ENCODE measurements at places on chromosomes 6 and 20. TPM values are rescaled to one million over a fixed set of nuclear protein-coding genes. Genes with fewer than 3 reads are reported as not detected.

The LINC00237 gene
- not detected for total RNA-seq

The MEP1A gene
- total RNA-seq, result not detected

The TMEM74B gene
- total RNA-seq, result 1.9 TPM

The BTNL2 gene
- total RNA-seq, result not detected

The CAGE1 gene
- 0.10 TPM for total RNA-seq

The THBD gene
- total RNA-seq, result not detected

The TMEM181 gene
- total RNA-seq, result 10.5 TPM

The RGS17 gene
- total RNA-seq, result not detected

The FAM209B gene
- total RNA-seq, result not detected

The NRN1 gene
- 10.6 TPM for total RNA-seq

The GRM1 gene
- total RNA-seq, result not detected

The PAX1 gene
- total RNA-seq, result not detected

The CAPN11 gene
- total RNA-seq, result 0.12 TPM

The FRK gene
- total RNA-seq, result 0.06 TPM

The BTBD3 gene
- total RNA-seq, result 4.1 TPM

The TRIM40 gene
- not detected for total RNA-seq

The GNRH2 gene
- 0.87 TPM for total RNA-seq

The NKAIN4 gene
- total RNA-seq, result not detected

The C6orf52 gene
- 5.7 TPM for total RNA-seq

The PBOV1 gene
- total RNA-seq, result not detected

The TMC2 gene
- not detected for total RNA-seq

The PHF3 gene
- 46.2 TPM for total RNA-seq

The PTCRA gene
- total RNA-seq, result not detected

The DNAH8 gene
- total RNA-seq, result 0.08 TPM

The CLIC5 gene
- 0.50 TPM for total RNA-seq

The RAET1G gene
- not detected for total RNA-seq

The SIRPG gene
- total RNA-seq, result 35.8 TPM

The LY6G5C gene
- 2.4 TPM for total RNA-seq

The PTGIS gene
- total RNA-seq, result 0.04 TPM

The C6orf15 gene
- not detected for total RNA-seq

The AIF1 gene
- 157 TPM for total RNA-seq

The PGBD1 gene
- total RNA-seq, result 3.8 TPM

The LHFPL5 gene
- total RNA-seq, result not detected

All from activated naive CD8-positive, alpha-beta T cell treated with anti-CD3 and anti-CD28 coated beads for 36 hours (primary cell).